ENCODE measurements at places on chromosomes 16 and 17.
A peak's percentile ranks its signal among the peaks of the same experiment; 100 is the strongest.

DNA sequence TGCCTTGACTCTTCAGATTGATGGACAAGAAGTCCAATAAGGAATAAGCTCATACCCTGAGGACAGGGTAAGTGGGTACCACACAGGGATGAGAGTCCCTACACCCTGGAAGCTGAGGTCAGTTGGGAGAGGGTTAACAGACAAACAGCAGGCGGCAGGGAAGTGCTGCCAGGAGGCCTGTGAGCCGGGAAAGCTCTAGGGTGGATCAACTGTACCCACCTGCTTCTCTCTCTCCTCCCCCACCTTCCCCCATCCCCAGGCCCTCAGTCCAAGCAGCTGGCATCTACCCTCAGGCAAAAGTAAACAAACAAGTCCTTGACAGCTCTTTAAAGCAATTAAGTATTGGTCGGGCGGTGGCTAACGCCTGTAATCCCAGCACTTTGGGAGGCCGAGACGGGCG is 20.7 kb upstream of the MYLK3 start:
- no peak for DNase-seq

DNA sequence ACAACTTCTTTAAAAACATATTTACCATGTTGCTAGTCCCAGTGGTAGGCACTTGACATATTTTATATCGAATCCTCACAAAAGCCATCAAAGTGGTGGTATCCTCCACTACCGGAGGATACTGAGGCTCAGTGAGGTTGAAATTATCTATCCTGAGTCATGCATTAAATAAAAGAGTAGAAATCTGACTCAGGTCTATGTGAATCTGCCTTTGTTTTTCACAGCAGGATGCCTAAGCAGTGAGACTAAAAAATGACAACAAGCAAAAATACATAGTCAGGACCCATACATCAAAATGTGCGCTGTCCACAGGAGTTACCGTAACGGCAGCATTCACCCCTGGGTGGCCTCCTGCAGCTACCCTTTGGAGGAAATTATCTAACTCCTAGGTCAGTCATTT is 17.7 kb downstream of the BRD7 start:
- DNase-seq: no peak

GRCh38 chr17:14157822-14158221 is 78.8 kb downstream of the CDRT15 start:
- DNase-seq: no peak

DNA sequence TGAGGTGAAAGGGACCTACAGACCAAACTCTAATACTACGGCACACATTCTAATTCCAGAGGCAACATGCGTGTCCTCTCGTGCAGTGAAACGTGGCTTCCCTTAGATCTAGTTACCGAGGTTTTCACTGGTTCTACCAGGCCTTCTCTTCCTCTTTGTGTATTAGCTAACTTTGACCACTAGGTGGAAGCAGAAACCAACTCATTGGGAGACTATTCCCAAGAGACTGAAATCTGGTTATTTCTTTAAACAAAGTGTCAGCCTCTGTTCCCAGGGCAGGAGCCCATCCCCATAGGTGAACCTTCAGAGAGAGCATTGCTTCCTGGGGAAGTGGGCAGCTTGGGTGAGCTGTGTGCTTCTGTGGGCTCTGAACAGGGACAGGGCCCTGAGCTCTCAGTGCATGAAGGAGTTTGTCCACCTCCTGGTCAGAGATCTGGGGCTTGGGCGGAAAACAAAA is 19.7 kb upstream of the RCVRN start:
- DNase-seq: peak; percentile 52

Measured in CD4-positive, alpha-beta T cell treated with Interleukin-15 for 4 hours (primary cell).